ENCODE measurements at places on chromosomes 11 and 22.

DNA sequence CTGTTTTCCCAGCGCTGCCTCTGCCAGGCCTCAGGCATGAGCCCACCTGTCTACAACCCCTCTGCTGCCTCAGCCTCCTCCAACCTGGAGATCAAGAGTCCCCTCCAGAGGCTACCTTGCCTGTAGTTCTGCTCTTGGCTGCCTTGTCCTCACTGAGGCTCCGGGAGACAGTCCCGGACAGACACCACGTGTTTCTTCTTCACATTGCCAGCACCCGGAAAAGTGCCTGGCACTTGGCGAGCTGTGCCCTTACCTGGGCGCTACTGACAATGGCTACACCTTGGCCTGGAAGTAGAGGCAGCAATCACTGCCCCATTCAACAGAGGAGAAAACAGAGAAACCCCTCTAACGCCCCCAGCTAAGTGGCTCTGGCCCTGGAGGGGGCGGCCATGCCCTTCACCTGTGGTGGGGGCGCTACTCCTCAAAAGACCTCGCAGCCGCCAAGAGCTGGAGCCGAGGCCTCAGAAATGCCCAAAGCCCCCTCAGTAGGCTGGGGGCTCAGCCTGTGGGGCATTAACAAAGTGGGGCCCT, 3.0 kb upstream of the NAP1L4 start:
- no peak for DNase-seq

- DNase-seq: no peak
Measured at GRCh38 chr22:45952151-45952550, 24.8 kb downstream of the WNT7B start.

DNA sequence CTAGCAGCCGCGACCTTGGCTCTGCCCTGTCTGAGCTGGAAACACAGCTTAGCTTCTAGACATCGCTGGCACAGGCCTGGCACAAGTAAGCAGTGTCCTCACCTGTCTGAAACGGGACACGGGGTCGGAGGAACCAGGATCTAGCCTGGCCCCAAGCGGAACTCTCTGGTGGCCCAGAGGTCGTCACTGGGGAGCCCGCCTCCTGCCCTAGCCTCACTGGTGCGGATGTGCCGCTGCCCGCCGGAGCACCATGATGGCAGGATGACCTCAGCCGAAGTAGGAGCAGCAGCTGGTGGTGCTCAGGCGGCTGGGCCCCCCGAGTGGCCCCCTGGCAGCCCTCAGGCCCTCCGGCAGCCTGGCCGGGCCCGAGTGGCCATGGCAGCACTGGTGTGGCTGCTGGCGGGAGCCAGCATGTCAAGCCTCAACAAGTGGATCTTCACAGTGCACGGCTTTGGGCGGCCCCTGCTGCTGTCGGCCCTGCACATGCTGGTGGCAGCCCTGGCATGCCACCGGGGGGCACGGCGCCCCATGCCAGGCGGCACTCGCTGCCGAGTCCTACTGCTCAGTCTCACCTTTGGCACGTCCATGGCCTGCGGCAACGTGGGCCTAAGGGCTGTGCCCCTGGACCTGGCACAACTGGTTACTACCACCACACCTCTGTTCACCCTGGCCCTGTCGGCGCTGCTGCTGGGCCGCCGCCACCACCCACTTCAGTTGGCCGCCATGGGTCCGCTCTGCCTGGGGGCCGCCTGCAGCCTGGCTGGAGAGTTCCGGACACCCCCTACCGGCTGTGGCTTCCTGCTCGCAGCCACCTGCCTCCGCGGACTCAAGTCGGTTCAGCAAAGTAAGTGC, 871 bp downstream of the SLC35E4 start:
- DNase-seq: no peak

DNA sequence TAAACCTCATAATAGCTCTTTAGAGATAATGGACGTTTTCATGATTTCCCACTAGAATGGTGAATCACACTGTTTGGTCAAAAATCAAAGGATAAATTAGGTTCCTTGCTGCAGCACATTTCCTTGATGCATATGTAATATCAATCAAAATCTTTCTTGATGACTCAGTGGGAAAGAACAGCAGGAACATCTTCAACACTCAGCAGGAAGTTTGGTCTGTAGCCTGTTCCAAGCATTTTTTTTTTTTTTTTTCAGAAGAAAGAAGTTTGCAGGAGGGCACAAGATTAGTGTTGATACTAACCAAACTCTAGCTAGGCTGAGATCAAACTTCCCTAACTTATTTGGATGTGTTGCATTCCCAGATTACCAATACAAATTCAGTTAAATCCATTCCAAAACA, 1529.8 kb downstream of the FAM181B start:
- DNase-seq: no peak

- no peak for DNase-seq
Measured at GRCh38 chr11:111990381-111990780, 34.8 kb upstream of the DLAT start.

- no peak for DNase-seq
Measured at GRCh38 chr11:10777393-10777793, 26.3 kb downstream of the CTR9 start.

DNA sequence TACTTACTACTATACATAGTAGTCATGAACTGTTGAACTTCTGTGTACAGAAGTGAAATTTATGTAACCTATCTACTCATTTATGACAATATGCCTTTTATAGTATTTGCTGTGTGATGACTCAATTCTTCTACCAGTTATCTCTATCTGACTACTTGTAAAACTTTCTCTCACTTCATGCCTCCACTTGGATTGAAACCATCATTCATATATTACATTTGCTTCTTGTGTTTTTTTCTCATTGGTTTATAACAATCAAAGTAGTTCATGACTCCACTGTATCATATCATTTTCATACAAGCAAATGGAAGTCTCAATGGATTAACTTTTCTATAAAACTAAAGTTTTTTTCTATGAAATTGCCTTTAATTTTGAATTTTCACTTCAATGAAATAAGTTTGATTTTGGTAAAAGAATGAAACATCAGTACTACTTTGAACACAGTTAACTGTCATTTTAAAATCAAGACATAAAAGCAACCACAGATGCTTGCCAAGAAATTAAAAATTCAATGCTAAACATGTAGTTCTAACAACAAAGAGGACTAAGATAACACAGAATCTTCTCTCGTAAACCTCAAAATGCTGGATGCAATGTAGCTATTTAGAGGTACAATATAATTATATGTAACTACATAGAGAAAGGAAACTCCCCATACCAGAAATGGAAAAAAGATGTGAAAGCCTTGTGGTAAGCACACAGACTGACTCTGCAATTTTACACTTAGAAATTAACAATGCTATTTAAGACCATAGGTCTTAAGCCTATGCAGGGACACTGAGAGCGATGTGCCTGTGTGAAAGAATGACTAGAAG, 27.6 kb upstream of the EXPH5 start:
- DNase-seq: no peak

GRCh38 chr11:111209543-111210355, 35.8 kb upstream of the POU2AF2 start:
- DNase-seq: no peak

DNA sequence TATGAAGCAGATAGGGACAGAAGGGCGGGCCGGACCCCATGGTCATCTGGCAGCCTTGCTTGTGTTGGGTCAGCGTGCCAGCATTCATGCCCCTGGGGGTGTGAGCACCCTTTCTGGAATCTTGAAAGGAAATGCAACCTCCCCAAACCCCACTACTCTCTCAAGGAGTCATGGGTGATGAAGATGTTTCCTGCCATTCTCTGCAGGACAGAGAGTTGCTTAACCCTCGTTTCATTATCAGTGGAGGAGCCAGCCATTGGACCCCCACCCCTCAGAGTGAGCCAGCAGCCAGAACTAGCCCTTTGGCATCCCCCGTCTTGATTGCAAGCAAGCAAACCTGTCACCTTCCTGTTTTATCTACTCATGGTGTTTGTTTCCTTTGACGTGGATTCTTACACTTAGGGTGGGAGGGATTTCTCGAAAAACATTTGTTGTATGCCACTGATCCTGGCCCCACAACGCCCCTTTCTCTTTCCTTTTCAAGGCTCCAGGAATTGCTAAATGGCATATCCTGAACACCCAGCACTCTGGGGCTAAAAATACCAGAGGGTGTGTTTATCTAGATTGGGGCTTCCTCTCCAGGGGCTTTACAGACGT, 258.3 kb downstream of the ETS1 start:
- DNase-seq: no peak

DNA sequence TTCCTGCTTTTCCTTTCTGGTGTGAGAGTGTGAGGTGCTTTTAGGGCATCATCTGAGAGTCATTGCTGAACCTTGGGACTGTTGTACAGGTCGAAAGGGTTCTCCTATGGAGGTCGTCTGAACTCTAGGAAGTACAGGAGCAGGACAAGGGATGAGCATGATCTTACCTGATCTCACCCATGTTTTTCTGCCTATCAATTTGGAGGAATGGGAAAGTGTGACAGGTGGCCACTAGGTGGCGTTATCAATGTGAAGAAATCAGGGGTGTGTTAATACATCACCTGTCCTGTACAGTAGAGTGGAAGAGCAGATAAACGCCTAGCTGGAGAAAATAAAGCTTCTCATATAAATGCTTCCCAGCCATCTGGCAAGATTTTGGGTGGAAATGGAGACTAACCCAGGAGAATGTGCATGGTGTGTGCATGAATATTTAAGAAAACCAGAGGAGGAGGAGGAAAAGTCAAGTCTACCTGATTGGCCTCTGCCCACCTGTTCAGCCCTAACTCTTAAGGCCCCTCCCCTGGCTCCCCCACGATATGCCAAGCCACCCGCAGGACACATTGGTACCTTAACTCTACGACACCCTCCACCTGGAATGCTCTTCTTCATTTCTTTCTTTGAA, 72.0 kb upstream of the NARS2 start:
- DNase-seq: peak; percentile 14

- no peak for DNase-seq
Measured at GRCh38 chr11:2443406-2443805, 908 bp downstream of the TRPM5 start.

GRCh38 chr22:36828815-36829214, 12.0 kb upstream of the PVALB start:
- no peak for DNase-seq

GRCh38 chr11:29449281-29450074, 567.4 kb downstream of the KCNA4 start:
- DNase-seq: no peak

DNA sequence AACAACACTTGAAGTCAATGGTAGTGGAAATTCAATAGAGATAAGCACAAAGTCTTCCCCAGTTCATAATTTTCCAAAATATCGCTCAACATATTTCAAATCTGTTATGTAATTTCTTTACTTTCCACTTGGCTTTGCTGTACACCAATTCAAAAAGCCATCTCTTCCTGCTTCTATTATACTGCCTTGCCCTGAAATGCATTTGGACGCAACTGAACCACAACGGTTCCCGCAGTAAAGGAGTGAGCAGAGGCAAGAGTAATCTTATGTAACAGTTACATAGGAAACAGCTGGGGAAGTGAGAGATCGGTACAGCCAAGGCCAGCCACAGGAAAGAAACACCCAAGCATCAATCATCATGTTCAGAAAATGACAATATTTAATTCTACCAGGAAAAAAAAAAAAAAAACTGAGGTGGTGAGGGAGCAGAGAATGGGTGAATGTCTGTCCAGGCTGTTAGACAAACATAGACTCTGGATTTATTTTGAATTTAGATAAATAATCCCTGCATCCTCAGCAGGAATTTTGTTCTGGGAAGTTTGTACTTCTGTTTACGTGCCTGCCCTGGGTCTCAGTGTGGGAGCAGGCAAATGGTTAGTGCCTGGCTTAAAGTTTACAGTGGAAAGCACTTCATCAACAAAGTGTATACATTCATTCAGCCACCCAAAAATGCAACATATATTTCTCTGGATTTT, 392.2 kb downstream of the ETS1 start:
- DNase-seq: no peak

- DNase-seq: no peak
Measured at GRCh38 chr11:96708219-96708878, 318.5 kb downstream of the JRKL start.

- DNase-seq: no peak
Measured at GRCh38 chr11:12560362-12560761, 113.9 kb upstream of the TEAD1 start.

DNA sequence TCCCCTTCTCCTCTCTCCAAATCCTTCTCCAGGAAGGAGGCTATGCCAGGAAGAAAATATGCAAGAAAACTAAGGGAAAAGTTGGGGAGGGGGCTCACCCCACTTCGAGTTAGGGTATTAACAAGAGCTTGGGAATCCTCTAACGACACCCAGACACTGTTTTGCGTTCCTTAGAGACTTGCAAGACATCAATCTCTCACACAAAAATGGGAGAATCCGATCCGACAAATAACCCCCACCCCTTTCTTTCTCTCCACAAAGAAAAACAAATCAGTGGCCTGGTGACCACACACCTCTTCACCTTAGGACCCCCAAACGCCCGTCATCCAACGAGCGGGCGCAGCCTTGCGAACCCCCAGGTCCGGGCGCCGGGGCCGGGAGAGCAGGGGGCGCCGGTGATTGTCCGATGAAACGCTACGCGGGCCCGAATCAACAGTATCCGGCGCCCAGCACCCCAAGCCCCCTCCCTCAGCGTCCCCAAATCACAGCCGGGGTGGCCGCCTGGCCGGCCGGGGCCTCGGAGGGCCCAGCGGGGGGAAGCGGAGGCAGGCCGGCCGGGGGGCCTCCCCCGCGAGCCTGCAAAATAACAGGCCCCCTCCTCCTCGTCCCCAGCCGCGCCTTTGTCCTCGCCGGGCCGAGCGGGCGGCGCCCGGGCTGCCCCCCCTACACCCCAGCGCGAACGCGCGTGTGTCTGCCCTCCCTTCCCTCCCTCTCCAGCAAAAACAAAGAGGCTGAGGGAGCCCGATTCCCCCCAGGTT, 690 bp downstream of the CSNK1E start:
- no peak for DNase-seq

DNA sequence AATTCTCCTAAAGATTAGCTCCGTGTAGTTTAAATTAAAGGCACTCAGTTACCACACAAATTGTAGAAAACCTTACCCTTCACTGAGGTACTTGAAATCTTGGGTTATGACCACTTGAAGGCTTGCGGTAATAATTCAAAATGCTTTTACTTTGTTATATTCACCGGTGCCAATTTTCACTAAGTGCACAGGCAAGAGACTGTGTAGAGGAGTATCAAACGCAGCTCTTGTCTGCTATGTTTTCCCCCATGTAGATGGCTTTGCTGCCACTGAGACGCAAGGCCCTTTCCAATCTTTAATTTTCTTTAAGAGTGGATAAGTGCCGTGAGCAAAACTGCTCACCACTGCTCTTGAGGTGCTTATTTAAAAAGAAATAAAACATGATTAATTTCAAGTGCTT, 155.8 kb downstream of the CADM1 start:
- no peak for DNase-seq

DNA sequence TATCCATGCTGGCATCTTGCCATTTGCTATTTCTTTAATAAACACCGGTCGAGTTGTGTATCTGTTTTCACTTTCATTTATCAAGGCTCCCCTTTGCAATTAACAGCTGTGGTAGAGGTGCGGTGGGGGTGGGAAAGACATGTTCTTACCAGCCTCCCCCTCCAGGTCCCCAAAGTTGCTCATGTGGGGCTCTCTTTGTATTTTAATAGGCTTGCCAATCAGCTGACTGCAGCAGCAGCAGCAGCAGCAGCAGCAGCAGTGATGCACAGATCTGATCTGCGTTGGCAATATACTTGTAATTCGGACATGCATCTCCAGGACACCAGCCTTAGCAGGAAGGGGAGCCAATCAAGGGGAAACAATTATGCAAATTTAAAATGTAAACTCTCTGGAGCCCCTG, 40.3 kb upstream of the E2F8 start:
- no peak for DNase-seq

Measured in fibroblast of the conjunctiva (primary cell).